ENCODE measurements at places on chromosomes 2 and 18.

GRCh38 chr18:30439174-30439573 lies 603.4 kb downstream of the DSC3 start:
- no peak for DNase-seq

DNA sequence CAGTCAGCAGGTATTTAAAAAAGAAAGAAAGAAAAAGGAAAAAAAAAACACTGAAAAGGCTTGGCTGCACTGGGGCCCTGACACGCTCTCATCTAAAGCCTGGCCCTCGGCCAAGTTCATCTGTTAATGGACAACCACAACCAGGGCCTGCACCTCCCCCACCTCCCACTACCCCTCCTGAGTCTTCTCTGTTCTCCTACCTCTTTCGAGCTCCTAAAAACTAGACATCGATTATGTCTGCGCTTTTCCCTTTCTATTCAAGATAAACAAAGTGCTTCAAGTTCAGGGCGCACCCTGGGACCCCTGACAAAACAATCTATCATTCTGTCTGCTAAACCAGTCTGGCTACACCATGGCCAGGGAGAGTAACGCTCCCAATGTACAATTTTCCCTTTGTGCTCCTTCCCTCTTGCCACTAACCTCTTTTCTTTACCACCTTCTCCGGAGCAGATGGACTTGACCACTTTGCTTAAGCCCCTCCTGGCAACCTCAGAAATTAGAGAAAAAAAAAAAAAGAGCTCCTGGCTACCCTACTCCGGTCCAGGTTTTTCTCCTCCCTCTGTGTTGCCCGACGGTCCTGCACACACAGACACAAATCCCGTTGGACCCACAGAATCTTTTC lies 22.7 kb downstream of the BCL11A start:
- DNase-seq, result peak; percentile 80

DNA sequence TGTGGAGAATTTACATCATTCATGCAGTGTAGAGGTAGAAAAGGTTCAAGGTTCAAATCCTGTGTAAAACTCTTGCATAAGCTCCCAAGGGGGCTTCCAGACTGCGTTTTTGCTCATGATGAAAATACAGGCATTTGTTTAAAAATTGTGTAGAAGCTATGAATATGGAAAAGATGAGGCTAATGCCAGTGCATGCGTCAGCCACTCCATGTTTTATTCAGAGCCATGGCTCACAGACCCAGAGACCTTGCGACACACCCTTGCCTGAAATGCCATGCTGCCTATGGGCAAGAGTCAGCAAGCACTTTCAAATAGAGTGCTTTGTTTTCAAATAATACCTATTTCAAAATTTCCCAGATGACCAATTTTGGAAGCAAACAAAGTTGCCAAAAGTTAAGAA lies 262.3 kb downstream of the TRIB2 start:
- DNase-seq, result no peak

GRCh38 chr2:191032588-191033429 lies 18.8 kb upstream of the STAT1 start:
- DNase-seq, result no peak

GRCh38 chr2:17646081-17646554 lies 105.6 kb downstream of the VSNL1 start:
- DNase-seq, result peak; percentile 70

GRCh38 chr2:205806143-205806905 lies 124.0 kb downstream of the NRP2 start:
- peak; percentile 30 for DNase-seq

DNA sequence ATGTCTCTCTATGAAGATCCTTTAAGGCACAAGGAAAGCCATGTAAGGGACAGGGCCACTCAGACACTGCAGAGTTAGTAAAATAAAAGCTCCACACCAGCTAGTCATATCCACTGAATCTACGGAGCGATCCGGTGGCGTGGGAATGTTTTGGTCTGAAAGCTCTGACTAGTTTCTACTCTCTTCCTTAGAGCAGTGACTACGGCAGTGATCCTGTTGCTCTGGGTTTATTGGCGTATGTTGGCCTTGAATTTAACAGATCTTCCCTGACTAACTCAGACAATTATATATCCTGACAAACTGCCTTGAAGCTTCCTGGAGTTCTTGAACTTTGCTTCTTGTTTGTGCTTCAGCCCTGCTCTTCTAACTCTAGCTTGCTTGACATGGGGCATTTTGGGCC lies 115.3 kb upstream of the FZD5 start:
- DNase-seq, result no peak

DNA sequence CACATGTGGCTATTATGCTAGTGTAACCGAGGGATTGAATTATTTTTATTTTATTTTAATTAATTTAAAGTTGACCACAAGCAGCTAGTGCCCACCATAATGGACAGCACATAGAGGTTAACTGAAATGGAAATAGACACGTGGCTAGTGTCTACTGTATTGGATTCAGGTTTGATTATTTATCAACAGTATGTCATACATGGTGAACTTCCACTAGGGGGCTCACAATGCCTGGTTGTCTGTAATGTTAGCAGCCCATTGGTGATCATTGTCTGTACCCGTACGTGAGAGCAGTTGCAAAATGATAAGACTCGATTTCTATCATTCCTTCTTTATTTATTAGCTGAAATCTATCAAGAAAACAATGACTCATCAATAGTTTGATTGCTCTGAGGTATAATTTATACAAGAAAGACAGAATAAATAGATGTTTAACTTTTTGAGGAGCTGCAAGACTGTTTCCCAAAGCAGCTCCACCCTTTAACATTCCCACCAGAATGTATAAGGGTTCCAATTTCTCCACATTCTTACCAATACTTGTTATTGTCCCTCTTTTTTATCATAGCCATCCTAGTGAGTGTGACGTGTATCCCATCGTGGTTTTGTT lies 76.5 kb downstream of the CYBRD1 start:
- peak; percentile 73 for DNase-seq

- DNase-seq, result no peak
Observed at GRCh38 chr2:157087373-157088002, 170.0 kb upstream of the GALNT5 start.

GRCh38 chr2:236916181-236916580 lies 169.5 kb upstream of the COPS8 start:
- DNase-seq, result no peak

DNA sequence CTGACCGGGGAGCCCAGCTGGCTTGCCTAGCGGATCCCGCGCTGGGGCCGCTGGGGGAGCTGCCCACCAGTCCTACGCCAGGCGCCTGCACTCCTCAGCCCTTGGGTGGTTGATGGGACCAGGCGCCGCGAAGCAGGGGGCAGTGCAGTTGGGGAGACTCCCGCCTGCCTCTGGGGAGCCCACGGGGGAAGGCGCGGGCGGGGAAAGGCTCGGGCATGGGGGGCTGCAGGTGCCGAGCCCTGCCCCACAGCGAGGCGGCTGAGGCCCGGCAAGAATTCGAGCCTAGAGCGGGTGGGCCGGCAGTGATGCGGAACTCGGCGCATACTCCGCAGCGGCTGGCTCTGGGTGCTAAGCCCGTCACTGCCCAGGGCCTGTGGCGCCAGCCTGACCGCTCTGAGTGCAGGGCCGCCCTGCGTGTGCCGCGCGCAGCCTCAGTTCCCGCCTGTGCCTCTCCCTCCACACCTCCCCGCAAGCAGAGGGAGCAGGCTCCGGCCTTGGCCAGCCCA lies 249.1 kb upstream of the TEKT4 start:
- no peak for DNase-seq

- DNase-seq, result no peak
Observed at GRCh38 chr2:220148471-220149248, 521.2 kb downstream of the SLC4A3 start.

DNA sequence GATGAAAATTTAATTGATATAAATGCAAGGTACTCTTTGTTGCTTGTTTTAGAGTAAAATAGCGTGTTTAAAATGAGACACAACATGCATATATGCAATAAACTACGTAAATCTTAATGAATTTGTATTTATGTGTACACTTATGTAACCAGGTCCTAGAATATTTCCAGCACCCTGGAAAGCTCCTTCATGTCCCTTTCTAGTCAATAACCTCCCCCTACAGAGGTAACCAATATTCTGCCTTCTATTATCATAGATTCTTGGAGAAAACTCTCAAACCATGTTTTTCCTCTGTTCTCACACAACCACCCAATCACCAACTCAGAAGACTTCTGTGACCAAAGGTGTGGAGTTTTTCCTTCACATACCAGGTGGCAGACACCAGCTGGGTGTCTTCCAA lies 79.6 kb upstream of the THUMPD2 start:
- no peak for DNase-seq

GRCh38 chr2:227808936-227809335 lies 4.7 kb upstream of the CCL20 start:
- DNase-seq, result no peak

- peak; percentile 36 for DNase-seq
Observed at GRCh38 chr18:1499265-1499664, 594.6 kb downstream of the ADCYAP1 start.

DNA sequence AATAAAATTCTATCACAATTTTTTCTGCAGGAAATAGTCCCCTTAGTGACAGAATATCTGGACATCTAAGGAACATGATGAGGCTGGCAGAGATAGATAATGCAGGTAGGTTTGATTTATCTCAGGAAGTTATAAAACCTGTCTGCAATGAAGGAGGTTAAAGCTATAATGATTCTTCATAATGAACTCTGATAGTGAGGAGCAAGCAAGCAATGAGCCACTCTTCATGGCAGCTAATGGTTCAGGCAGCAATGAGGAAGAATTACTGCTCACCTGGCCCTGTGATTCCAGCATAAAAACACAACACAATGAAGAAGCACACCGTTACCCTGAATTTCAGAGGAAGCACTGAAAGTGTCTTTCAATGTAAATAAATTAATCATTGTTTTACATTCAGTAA lies 599.6 kb upstream of the PKDCC start:
- DNase-seq, result no peak

DNA sequence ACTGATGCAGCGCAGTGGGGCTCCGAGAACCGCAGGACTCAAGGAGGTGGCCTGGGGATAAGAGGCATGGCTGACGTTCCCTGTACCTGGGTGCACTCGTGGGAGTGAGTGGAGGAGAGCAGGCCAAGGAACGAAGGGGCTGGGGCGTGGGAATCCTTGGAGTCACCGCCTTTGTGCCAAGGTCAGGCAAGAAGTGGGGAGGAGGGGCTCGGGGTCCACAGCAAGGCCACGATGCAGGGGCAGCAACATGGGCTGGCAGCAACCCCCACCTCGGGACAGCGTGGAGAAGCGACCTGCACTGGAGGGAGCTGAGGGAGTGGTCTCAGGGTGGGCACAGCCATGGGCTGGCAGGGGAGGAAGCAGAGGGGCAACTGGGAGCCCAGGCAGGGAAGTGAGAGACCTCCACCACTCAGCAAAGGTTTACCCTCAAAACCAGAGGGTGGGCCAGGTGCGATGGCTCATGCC lies 18.6 kb downstream of the ARID5A start:
- no peak for DNase-seq

DNA sequence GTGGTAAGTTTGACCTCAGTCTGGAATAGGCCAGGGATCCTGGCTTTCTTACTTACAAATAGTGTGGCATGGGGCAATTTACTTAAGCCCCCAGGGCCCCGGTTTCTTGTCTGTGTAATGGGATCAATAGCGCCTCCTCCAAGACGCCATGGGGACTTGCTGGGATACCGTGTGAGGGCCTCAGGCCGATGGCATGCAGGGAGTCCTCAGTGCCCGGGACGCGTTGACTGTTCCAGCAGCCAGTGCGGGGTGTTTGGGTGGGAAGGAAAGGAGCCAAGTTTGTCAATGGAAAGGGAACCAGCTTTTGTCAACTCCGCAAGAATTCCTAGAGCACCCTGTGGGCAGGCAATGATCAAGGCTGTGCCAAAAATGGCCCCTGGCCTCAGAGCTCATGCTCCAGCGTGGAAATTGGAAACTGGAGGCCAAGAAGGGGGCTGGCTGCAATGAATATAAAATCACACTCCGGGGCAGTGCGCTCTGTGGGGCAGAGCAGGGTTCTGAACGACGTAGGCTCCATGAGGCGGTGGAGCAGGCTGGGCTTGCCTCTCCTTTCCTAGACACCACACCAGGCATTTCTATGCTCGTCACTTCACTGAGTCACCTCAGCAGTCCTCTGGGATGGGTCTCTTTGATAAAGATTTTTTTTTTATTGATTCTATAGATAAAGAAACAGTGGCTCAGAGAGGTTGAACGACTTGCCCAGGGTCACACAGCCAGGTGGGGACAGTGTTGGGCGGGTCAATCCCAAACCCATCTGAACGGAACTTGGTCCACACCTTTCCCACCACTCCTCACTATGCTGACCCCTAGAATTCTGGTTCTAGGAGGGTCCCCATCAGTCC lies 56.7 kb upstream of the ASAP2 start:
- DNase-seq, result no peak

GRCh38 chr2:171630089-171630770 lies 57.0 kb upstream of the DYNC1I2 start:
- no peak for DNase-seq

DNA sequence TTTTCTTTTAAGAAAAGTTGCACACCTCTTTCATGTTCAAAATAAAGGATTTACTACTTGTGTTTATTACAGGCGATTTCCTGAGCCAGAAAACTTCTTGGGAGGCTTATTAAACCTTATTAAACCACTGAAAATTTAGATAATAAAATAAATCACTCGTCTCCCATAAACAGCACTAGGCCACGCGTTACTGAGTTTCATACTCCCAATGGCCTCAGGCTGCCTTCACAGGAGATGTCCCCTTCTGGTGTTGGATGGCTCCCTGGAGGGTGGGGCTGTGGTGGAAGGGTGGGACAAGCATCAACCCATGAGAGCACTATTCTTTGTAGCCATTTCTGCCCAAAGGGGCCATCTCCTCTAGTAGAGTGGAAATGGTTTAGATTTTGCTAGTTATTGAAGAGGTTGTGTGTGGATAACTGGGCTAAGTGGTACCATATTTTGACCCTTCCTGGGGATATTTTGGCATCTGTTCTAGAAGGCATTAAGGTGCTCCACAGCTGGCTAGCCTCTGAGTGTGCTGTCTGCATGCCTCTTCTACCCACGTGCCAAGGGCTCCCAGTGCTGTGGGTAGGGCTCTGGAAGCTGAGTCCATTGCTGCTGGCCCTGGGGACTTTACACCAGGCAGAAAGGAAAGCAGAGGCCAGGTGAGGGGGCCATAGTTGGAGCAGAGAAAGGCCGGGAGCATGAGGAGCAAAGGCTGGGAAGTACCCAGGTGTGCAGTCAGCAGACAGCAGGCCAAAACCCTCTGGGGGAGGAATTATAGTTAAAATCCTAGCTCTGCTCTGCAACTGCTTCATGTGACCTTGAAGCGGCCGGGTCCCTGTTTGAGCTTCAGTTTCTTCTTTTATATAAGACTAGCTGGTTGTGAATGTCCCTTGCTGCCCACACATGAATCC lies 121.7 kb upstream of the SMAD2 start:
- no peak for DNase-seq

DNA sequence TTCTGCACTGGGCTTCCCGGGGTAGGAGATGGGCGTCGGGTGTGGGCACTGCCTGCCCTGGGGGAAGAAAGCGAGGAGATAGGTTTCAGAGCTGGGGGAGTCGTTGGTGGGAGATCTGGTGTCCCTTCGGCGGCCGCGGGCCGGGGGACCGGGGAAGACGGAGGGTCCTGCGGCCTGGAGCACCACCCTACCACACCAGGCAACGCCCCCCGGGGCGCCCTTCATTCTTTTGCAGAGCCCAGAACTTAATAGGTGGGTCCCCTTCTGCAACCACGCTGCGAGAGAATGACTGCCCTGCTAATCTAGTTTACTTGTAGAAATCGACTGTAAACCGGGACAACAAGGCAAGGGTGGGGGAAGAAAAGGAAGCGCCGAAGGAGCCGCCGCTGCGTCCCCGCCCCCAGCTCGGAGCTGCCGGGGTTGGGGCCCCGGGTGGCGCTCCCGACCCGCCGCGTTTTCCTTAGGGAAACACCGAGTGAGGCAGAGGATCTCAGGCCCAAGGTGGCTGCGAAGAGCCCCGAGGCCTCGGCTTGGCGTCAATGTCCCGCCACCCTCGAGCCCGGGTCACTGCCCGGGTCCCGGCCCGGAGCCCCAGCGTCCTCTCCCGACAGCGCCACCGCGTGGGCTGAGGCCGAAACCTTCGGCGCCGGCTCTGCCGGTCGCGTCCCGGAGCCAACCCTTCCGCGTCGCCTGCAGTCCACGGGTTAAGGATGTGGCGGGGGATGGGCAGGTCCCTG lies 5.4 kb upstream of the SATB2 start:
- DNase-seq, result peak; percentile 63

Data from HT-29 (cell line).